ENCODE measurements at places on chromosomes 5 and 9.

- H3K4me1 ChIP-seq, result peaks cover 18% of the 10 kb centered on the region
- H3K27ac ChIP-seq, result no peak overlapping the region
- no peak for DNase-seq
- peaks cover 8% of the 10 kb centered on the region for H3K27me3 ChIP-seq
Measured at GRCh38 chr5:170389550-170389892, 354 bp upstream of the KCNMB1 start.

GRCh38 chr5:14506140-14506538 lies 75.5 kb upstream of the OTULINL start:
- H3K4me1 ChIP-seq, result no peaks in the 10 kb centered on the region
- no peak overlapping the region for H3K4me3 ChIP-seq
- no peaks in the 10 kb centered on the region for H3K27me3 ChIP-seq
- H3K36me3 ChIP-seq, result peaks cover 5% of the 10 kb centered on the region
- no peak for DNase-seq
- H3K27ac ChIP-seq, result no peak overlapping the region

DNA sequence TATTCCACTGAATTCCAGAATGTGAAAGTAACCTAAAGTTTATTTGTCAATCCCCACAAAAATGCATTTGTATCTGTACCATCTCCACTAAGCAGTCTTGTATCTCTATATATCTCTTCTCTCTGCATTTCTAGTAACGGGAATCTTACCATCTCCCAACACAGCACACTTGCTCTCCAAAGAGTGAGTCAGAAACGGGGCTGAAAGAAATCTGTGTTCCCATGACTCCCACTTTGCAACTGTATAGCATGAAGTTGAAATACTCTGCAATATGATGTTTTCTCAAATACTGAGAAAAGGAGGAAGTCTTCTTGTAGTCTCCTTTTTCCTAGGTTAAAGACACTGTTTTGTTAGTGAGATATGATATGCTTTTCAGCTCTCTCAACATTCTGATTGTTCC lies 848.8 kb upstream of the ACO1 start:
- H3K4me1 ChIP-seq, result no peaks in the 10 kb centered on the region
- no peak overlapping the region for H3K4me3 ChIP-seq
- H3K36me3 ChIP-seq, result no peaks in the 10 kb centered on the region
- no peak overlapping the region for H3K27ac ChIP-seq

GRCh38 chr9:91727316-91727861 lies 222.6 kb downstream of the ROR2 start:
- no peaks in the 10 kb centered on the region for H3K4me1 ChIP-seq
- DNase-seq, result peak; percentile 15
- H3K36me3 ChIP-seq, result no peaks in the 10 kb centered on the region

- H3K27ac ChIP-seq, result peak overlapping the region; percentile 22
- H3K4me3 ChIP-seq, result no peak overlapping the region
- H3K27me3 ChIP-seq, result no peaks in the 10 kb centered on the region
- no peaks in the 10 kb centered on the region for H3K4me1 ChIP-seq
Measured at GRCh38 chr9:99433555-99433954, 211.5 kb downstream of the SEC61B start.

DNA sequence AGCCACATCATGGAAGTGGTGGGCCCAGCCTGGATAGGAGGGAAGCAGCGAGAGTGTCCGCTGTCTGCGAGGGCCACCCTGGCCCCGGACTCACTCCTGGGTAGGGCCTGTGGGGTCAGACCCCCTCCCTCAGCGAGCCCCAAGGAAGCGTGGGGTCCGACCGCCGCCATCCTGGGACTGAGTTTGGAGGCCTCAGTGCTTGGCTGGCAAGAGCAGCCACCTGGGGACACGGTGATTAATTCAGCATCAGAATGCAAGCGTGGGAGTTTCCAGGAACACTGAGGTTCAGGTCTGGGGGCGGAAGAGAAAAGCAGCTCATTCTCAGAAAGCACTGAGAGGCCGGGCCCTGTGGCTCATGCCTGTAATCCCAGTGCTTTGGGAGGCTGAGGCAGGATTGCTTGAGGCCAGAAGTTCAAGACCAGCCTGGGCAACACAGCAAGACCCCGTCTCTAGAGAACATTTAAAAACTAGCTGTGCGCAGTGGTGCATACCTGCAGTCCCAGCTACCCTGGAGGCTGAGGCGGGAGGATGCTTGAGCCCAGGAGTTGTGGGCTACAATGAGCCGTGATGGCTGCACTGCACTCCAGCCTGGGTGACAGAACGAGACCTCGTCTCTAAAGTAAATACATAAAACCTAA lies 18.3 kb upstream of the CAMSAP1 start:
- no peak overlapping the region for H3K27ac ChIP-seq
- DNase-seq, result no peak
- H3K27me3 ChIP-seq, result no peaks in the 10 kb centered on the region
- H3K4me3 ChIP-seq, result no peak overlapping the region
- H3K36me3 ChIP-seq, result no peaks in the 10 kb centered on the region

GRCh38 chr9:130174920-130175321 lies 2.7 kb downstream of the NCS1 start:
- H3K4me1 ChIP-seq, result peaks cover 2% of the 10 kb centered on the region
- H3K36me3 ChIP-seq, result no peaks in the 10 kb centered on the region
- H3K4me3 ChIP-seq, result no peak overlapping the region
- peaks cover 2% of the 10 kb centered on the region for H3K27me3 ChIP-seq
- H3K27ac ChIP-seq, result no peak overlapping the region

GRCh38 chr5:28310696-28311095 lies 1272.3 kb upstream of the CDH9 start:
- H3K4me3 ChIP-seq, result no peak overlapping the region
- no peak overlapping the region for H3K27ac ChIP-seq
- H3K27me3 ChIP-seq, result no peaks in the 10 kb centered on the region

DNA sequence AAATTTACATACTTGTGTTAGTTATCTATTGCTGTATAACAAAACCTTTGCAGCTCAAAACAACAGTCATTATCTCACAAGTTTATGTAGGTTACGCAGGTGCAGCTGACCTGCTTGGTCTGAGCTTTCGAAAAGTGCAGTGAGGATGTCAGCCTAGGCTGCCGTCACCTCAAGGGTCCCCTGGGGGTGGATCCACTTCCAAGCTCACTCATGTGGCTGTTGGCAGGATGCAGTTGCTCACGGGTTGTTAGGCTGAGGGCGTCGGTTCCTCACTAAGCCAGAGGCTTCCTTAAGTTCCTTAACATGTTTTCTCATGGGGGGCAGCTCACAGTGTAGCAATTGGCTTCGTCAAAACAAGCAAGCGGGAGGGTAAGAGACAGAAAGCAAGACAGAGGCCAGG lies 139.8 kb downstream of the DOCK8 start:
- H3K4me1 ChIP-seq, result peaks cover 12% of the 10 kb centered on the region
- H3K27me3 ChIP-seq, result no peaks in the 10 kb centered on the region
- no peak overlapping the region for H3K4me3 ChIP-seq
- H3K27ac ChIP-seq, result no peak overlapping the region

GRCh38 chr5:81980160-81980559 lies 8.3 kb downstream of the ATG10 start:
- H3K27ac ChIP-seq, result no peak overlapping the region
- H3K4me3 ChIP-seq, result no peak overlapping the region
- no peaks in the 10 kb centered on the region for H3K27me3 ChIP-seq
- no peak for DNase-seq

- no peaks in the 10 kb centered on the region for H3K27me3 ChIP-seq
- no peaks in the 10 kb centered on the region for H3K36me3 ChIP-seq
- no peak overlapping the region for H3K4me3 ChIP-seq
- no peak overlapping the region for H3K27ac ChIP-seq
Measured at GRCh38 chr5:119049824-119050449, 20.9 kb upstream of the DMXL1 start.

- H3K27me3 ChIP-seq, result no peaks in the 10 kb centered on the region
- H3K4me1 ChIP-seq, result no peaks in the 10 kb centered on the region
- H3K4me3 ChIP-seq, result no peak overlapping the region
- DNase-seq, result no peak
Measured at GRCh38 chr9:93708987-93709302, 132.6 kb downstream of the PHF2 start.

DNA sequence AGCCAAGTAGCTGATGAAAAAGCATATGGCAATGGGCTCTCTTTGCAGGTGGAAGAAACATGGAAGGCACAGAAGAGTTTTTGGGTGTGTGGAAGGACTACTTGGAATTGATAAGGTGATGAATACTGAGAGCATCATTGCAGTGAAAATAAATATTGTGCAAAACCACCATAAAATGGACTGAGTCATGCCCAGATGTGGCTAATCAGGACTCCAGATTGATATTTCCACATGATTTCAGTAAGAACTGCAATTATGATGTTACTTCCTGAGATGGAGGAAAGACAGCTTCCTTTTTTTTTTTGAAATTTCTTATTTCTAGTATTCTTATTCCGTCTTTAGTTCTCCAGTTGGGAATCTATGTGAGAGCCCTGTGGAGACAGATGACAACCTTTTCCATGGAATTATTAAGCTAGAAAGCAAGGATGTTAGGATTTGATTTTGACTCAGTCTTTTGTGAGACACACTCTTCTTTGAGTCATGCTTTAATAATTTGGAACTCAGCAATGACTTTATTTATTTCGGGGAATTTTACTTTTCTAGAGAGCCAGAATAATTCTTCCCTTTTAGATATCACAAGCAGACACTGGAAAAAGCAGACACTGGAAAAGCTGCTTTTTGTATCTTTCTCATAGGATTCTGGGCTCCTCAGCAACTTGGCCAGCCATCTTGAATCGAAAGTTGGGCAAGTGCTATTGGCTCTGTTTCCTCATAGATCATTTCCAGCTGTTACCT lies 94.2 kb upstream of the VCAN start:
- no peaks in the 10 kb centered on the region for H3K4me1 ChIP-seq
- no peak for DNase-seq
- no peak overlapping the region for H3K27ac ChIP-seq

- no peaks in the 10 kb centered on the region for H3K4me1 ChIP-seq
- H3K36me3 ChIP-seq, result no peaks in the 10 kb centered on the region
- H3K27me3 ChIP-seq, result no peaks in the 10 kb centered on the region
Measured at GRCh38 chr5:23268136-23268535, 239.3 kb upstream of the PRDM9 start.

DNA sequence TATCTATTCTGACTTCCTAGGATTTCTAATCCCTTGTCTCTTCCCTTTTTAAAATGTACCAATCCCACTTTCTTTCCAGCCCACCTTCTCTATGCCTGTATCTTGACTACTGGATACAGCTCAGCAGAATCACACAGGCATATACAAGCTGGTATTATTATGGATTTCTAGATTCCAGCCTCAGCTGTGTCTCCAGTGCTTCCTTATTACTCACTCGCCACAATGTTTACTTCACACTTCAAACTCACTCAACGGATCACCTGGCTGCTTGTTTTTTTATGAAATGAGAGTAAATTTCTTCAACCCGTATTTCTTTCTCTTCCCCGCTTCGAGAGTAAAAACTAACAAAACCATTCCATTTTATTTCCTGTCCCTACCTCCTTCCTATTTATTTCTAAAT lies 38.8 kb downstream of the CWC27 start:
- no peak overlapping the region for H3K4me3 ChIP-seq
- H3K4me1 ChIP-seq, result no peaks in the 10 kb centered on the region
- H3K36me3 ChIP-seq, result peaks cover 7% of the 10 kb centered on the region
- H3K27ac ChIP-seq, result no peak overlapping the region
- no peak for DNase-seq

- no peaks in the 10 kb centered on the region for H3K4me1 ChIP-seq
- H3K36me3 ChIP-seq, result peaks cover 13% of the 10 kb centered on the region
- DNase-seq, result no peak
- H3K4me3 ChIP-seq, result no peak overlapping the region
Measured at GRCh38 chr5:141570655-141571054, 48.1 kb downstream of the DIAPH1 start.

DNA sequence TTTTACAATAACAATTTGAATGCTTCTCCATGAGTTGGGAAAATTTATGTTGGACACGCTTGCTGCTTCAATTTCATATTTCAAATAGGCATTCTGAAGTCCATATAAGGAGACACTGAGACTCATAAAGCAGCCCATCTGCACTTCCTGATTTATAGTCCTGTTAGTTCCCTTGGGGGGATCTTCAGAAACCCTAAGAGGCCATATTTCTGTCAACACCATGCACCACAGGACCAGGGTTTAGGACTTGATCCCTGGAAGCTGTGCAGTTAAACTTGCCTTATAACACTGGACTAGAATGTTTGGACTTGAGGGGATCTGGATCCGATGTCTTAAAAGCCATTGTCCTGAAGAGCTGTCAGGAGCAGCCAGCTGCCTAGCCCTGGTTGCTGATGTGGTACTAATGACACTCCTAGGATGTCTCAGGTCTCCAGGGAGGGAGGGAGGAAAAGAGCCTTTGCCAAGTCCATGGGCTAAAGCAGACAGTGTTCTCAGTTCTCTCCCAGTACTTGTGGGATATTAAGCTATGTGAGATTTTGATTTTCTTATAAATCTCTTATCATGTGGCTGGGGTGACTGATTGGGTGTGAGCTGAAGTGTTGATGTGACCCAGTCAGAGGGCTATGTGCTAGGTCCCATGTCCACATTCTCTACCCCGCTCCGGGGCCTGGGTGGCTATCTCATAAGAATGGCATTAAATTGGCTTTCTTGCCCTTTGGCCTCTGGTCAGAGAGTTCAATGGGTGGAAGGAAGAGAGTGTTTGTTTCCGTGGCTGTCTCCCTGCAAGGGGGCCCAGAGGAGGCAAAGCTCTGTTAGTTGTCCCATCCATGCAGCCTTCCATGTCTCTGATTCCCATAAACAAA lies 399.8 kb downstream of the OSTF1 start:
- no peaks in the 10 kb centered on the region for H3K27me3 ChIP-seq
- H3K4me3 ChIP-seq, result no peak overlapping the region
- no peaks in the 10 kb centered on the region for H3K36me3 ChIP-seq
- DNase-seq, result no peak
- no peaks in the 10 kb centered on the region for H3K4me1 ChIP-seq

DNA sequence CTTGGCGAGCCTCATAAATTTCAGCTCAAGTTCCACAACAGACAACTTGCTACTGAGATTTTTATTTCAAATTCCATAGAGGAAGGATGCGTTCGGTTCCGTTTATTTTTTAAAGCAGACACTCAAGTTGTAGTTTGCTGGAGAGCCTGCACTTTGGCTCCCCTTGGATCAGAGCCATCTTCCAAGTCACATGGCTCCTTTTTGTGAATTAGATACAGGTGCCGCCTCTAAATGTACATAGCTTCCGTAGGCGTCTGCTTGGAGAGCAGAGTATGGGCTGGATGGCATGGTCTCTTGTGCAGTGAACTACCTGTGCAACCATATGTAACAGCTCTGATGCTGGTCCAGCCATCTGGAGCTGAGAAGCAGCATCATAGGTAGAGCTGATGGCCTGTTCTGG lies 73.9 kb upstream of the WWC1 start:
- no peak for DNase-seq
- H3K27me3 ChIP-seq, result no peaks in the 10 kb centered on the region
- no peaks in the 10 kb centered on the region for H3K4me1 ChIP-seq
- H3K36me3 ChIP-seq, result no peaks in the 10 kb centered on the region

GRCh38 chr5:111070272-111071134 lies 1.0 kb upstream of the TSLP start:
- peaks cover 29% of the 10 kb centered on the region for H3K27me3 ChIP-seq
- no peak for DNase-seq
- H3K4me3 ChIP-seq, result no peak overlapping the region
- H3K4me1 ChIP-seq, result peaks cover 20% of the 10 kb centered on the region

Measured in T-cell (primary cell).